Stimulated activated CD8-positive, alpha-beta memory T cell treated with anti-CD3 and anti-CD28 coated beads, Interleukin-2, amount 100 ng/mL, for 1 hour (primary cell): ENCODE measurements at places on chromosomes 16 and 17.
A peak's percentile ranks its signal among the peaks of the same experiment; 100 is the strongest.

DNA sequence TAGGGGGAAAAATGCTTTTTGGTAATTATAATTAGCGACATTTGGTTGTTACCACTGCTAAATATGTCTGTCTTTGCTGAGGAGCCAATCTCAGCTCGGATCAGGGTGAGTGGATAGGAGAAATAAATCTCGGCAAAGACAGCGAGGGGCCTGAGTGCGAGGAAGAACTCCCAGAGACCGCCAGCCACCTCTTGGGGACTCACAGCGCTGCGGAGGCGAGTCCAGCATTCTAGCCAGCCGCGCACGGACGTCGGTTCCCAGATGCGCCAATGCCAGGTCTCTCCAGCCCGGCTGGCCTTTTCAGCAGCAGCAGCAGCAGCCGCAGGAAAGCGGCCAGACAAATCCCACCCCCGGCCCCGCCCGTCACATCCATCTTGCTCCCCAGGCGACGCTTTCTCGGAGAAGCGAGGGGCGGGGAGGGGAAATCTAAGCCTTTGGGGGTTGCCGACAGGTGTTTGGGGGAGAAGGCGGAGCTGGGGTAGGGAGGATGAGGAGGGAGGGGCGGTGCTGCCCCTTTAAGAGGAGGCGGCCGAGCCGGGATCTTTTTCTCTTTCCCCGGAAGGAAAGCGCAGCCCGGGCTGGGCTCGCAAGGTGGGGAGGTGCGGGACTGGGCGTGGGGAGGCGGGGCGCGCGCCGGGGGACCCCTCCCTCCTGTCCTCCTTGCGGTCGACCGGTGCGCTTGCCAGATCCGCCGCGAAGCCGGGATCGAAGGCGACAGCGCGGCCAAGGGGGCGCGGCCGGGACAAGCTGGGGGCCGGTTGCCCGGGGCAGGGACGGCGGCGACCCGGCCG, at the start of gene ITGA3:
ITGA3 (plus strand) TSS at position 685 of the 791 bp plus-strand sequence. CDS start 330 bp downstream, outside the sequence.
- no peak for DNase-seq

- no peak for DNase-seq
Observed at GRCh38 chr17:27181935-27182334, 112.0 kb upstream of the WSB1 start.

GRCh38 chr17:66518677-66519076, 216.3 kb downstream of the PRKCA start:
- DNase-seq, result no peak

DNA sequence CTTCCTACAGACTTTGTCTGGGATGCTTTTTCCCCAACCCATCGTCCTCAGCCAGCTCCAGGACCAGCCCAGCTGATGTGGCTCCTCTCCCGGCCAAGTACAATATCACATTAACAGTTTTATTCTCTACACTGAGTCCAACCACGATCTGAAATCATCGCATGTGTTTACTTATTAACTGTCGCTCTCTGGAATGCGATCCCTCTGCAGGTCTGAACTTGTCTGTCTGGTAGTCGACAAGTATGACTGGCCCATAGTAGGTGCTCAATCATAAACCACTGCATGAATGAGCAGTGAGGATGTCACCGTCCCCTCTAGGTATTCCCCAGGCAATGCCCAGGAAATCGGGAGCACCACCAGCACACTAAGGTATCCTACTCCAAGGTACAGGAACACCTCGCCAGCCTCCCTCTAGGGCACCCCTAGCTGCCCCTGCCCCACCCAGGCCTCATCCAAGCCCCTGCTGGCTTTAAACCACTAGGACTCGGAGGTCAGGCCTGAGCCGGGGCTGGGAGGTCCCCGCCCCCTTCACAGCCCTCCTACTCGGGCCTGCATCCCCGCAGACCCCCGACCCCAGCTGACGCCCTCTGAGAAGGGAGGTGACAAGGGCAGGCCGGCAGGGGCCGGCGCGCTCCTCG, 27.7 kb downstream of the RTN4RL1 start:
- DNase-seq, result no peak

DNA sequence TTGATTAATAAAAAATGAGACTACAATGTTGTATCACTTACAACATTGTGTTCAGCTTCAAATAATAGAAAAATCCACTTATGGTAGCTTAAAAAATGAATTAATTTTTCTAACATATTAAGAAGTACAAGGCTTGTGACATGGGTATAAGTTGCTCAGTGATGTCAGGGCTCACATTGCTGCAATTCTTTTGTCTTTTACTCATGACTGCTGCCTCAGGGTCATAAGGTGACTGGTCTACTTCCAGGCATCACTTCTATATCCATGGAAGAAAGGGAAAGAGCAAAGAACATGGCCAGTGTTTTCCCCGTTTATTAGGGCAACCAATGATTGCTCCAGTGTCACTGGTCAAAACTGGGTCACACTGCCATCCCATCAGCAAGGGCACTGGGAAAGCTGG, 295.3 kb downstream of the MAP2K4 start:
- no peak for DNase-seq

- DNase-seq, result no peak
Observed at GRCh38 chr17:44117351-44117750, 6.1 kb downstream of the HDAC5 start.

DNA sequence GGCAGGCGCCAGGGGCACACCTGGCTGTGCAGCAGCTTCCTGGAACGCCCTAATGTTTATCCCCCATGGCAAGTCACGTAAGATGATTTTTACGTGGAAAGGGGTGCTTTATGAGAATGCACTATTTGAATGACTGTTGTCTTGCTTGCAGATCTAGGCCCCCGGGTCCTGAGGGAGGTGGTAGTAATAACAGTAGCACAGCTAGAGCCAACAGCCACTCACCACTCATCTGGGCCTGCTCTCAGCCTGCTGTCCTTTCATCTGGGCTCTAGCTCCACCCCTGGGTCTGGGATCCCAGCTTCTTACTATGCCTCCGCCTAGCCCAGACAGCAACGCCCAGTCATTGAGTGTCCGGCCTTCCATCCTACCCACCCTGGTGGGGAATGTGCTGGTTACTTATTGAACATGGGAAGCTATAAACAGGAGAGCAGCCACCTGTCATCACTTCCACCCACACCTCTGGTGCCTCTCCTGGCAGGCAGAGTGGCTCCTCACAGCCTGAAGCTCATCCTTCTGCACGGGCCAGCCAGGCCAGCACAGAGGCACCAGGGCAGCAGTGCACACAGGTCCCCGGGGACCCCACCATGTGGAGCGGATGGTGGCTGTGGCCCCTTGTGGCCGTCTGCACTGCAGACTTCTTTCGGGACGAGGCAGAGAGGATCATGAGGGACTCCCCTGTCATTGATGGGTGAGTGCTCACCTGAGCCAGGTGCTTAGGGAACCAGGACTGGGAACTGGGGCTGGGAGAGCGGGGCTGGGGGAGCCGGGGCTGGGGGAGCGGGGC, 16.6 kb downstream of the DPEP1 start:
- no peak for DNase-seq

DNA sequence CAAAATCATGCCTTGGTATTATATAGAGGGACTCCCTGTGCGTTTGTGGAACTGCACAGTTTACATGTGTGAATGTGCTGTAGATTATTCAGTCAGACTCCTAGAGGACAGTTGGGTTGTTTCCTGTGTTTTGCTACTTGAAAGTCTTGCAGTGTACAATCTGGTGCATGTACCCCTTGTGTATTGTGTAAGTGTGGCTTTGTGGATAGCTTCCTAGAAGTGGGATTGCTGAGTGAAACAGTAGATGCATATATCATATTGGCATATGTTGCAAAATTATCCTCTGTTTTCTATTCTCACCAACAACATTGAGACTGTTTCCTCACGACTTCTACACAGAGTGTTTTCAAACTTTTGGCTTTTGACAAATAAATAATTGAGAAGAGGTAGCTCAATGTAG, 263.7 kb downstream of the MAP2K6 start:
- DNase-seq, result no peak

DNA sequence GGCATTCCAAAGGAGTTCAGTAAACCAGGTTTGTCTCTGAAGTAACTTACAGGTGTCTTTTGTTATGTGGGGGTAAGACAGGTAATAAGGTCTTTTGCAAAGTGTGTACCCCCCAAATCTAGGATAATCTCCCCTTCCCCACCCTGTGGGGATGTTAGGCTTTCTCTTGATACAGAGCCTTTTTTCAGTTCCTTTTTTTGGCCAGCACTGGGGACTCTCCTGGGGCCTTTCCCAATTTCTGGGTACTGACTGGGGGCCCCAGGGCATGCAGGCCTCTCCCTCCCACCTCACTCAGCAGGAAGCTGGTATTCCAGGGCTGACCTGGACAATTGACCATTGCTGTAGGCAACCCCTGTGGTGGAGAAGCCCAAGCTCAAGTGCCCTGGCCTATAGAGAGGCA, 84.3 kb upstream of the IRX6 start:
- DNase-seq, result no peak

DNA sequence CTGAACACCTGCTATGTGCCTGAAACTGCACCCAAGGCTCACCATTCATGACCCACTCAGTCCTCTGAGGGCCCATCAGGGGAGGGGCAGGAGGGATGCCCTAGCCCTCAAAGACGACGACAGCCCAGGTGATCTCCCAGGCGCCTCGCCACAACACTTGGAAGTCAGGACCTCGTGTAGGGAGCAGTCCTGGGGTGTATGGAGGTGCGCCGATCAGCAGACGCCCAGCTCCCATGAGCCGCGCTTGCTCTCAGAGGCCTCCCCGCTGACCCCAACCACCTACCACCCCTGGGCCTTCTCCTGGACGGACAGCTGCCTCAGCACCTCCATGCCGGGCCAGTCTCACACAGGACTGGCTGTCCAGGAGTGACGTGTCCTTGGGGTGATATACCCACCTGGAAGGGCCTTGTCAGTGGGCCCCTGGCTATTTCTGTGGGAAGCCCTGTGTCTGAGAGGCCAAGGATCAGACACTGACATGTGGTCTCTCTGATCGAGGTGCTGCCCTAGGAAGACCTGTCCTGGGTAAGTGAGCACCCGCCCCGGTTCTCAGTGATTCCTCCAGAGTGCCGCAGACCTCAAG, 26.7 kb downstream of the KDM8 start:
- no peak for DNase-seq

DNA sequence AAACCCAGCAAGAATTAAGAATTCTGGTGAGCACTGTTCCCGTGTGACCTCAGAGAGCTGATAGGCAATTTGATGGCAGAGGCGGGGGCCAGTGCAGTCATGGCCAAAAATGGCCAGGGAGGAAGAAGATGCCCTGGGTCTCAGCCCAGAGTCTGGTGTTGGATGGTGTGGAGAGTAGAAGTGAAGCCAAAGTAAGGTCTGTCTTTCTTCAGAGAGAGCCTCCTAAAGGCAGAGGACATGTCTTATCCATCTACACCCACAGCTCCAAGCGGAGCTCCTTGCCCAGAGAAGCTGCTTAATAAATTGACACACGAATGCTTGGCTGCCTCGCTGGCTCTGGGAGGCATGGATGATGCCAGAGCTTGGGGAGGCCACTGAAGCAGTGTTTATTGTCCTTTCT, 19.7 kb upstream of the ZNF652 start:
- DNase-seq, result no peak

DNA sequence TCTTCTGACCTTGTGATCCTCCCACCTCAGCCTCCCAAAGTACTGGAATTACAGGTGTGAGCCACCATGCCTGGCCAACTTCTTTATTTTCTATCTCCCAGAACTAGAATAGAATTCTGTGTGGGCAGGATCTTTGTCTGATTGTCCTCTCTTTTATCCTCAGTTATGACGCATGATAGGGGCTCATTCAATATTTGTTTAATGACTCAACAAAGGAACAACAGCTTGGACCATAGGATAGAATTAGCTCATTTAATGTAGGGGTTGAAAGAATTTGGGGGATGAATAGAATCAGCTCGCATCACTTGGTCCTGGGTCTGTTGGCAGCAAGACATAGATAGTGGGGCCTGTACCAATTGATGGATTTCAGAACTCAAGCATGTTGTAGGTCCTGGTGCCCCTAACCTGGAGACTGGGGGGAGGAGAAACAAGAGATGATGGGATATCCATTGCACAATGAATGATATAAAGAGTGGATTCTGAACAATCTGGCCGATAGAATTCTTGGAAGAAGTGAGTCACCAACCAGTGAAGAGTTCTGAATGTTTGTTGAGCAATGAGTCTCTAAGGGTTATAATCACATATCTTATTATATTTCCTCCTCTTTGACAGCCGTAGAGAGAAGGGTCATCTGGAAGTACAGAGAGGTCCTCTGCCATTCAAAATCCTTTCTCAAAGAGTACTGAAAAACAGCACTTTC, 250.2 kb downstream of the HS3ST4 start:
- no peak for DNase-seq

DNA sequence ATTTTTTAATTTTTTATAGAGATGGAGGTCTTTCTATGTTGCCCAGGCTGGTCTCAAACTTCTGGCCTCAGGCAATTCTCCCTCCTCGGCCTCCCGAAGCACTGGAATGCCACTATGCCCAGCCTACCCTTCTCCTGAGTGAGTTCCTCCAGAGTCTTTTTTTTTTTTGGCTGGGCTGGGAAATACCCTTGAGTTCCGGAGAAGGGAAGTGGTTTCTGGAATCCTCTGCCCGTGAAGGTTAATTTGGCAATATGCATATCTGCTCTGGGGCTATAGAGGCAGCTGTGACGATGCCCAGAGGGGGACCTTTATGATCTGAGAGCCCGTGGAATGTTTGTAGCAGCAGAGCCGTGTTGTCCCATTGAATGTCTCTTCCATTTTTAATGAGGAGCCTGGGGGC, 217.5 kb downstream of the RBFOX1 start:
- no peak for DNase-seq

DNA sequence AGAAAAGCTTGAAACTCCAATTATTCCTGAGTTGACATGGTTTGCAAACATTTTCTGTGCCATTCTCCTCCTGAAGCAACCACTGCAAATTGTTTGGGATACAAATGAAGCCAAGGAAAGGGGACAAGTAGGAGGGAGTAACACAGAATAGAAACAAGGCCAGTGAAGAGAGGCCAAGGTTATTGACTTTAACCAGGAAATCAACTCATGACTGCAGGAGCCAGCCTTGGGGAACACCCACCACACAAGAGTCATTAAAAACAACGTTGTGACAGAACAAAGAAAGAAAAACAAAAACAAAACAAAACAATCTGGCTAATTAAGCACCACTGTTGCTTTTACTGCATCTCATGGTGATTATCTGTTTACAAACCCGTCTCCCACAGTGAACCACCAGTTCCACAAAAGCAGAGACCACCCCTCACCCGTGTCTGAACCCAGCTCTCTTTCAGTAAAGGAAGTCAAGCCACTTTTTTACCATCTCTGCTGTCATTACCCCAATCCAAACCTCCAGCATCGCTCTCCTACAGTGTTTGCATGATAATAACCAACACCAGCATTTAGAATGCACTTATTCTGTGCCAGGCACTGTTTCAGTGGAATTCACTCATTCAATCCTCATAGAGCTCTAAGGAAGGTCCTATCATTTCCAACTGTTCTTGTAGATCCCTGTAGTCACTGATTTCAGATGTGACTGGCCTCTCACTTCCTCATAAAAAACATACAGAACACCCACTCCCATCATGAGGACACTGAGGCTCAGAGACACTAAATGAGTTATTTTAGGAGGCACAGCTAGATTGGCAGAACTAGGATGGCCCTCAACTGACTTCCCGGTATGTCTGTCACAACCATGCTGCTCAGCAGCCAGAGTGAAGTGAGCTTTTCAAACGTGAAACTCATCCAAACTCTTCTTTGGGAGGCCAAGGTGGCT, 2.0 kb downstream of the ZDHHC1 start:
- no peak for DNase-seq

GRCh38 chr17:28726226-28726626, at the start of gene TLCD1:
TLCD1 (minus strand) TSS chr17:28726233; CDS start chr17:28726097, 136 bp downstream.
- DNase-seq, result peak; percentile 18
